Lower leg skin (tissue), 4 donors: ENCODE measurements at places on chromosomes 11 and 22. TPM values are rescaled to one million over a fixed set of nuclear protein-coding genes. Genes with fewer than 3 reads are reported as not detected.

DNA sequence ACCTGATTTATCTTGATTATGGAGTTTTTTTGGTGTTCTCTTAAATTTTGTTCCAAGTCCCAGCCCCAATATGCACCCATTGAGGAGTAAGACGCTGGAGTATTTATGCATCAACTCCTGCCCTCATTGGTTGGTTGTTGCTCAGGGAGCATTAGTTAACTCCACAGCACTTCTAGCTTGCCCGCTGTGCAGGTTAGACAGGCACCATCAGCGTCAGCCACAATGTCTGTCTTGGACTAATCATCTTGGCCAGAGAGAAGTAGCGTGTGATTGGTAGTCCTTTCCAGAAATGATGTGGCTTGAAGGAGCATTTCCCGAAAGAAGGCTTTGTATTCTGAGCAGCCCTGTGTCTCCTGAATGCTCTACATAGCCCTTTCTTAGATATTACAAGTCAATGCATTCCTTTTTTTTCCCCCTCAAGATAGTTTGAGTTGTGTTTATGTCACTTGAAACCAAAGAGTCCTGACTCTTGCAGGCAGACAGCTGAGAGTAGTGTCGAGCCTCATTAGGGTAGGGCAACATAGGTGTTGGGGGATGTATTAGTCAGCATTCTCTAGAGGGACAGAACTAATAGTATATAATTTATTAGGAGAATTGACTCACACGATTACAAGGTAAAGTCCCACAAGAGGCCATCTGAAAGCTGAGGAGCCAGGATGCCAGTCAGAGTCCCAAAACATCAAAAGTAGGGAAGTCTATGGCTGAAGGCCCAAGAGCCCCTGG lies 94.6 kb upstream of the RCN1 start:
- DNase-seq: no peak

DNA sequence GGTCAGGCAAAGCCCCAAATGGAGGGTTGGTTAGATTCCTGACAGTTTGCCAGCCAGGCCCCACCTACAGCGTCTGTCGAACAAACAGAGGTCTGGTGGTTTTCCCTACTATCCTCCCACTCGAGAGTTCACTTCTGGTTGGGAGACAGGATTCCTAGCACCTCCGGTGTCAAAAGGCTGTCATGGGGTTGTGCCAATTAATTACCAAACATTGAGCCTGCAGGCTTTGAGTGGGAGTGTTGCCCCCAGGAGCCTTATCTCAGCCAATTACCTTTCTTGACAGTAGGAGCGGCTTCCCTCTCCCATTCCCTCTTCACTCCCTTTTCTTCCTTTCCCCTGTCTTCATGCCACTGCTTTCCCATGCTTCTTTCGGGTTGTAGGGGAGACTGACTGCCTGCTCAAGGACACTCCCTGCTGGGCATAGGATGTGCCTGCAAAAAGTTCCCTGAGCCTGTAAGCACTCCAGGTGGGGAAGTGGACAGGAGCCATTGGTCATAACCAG lies 4.7 kb upstream of the TTC36 start:
- no peak for DNase-seq

DNA sequence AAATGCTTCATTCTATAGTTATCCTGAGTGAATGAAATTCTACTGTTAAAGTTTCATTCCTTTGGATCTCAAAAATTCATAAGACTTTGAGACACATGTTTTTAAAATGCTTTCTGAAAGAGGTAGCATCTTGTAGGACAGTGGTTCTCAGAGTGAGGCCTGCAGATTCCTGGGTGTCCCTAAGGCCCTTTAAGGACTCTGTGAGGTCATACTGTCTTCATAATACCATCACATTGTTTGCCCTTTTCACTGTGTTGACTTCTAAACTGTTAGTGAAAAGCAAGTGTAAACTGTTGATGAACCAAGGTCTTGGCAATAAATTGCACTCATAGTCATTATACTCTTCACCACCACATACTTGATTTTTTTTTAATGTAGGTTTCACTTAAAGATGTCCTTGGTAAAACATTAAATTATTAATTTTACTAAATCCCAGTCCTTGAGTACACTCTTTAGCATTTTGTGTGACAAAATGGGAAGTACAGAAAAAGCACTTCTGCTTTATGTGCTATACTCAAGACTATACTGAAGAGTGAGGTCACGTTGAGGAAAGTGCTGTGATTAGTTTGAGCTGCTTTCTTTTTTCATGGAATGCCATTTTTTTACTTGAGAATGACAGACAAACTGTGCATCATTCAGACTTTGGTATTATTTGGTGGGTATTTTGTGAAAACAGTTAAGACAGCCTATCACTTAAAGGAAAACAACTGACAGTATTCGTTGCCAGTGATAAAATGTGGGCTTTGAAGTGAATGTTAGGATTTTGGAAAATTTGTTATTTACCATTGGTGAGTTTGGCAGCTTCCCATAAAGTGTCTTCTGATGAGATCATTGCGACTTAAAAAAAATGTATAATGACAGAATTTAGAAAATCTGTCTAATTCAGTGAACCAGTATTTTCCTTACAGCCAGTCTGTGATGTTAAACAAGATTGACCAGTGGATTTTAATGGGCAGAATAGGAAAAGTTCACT lies 61.1 kb downstream of the SPECC1L start:
- no peak for DNase-seq

GRCh38 chr11:72189455-72190250 lies 2.3 kb upstream of the FOLR1 start:
- DNase-seq: no peak

- no peak for DNase-seq
Observed at GRCh38 chr22:42855211-42855610, 1.9 kb downstream of the ARFGAP3 start.

- no peak for DNase-seq
Observed at GRCh38 chr22:24141586-24141985, 39.7 kb upstream of the SUSD2 start.

DNA sequence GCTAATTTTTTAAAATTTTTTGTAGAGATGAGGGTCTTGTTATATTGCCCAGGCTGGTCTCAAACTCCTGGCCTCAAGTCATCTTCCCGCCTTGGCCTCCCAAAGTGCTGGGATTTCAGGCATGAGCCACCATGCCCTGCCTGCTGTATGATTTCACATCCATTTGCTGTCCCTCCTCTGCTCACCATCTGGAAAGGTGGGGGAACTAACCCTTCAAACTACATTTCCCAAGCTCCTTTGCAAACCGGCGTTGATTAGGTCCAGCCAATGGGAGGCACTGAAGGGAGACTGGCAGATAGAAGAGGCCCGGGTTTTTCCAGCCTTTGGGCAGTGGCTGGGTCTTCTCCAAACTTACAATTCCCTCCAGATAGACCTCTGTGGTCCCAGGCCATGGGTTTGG lies 19.3 kb downstream of the RFPL1 start:
- DNase-seq: no peak

- DNase-seq: no peak
Observed at GRCh38 chr11:22416462-22416861, 78.3 kb downstream of the SLC17A6 start.

- no peak for DNase-seq
Observed at GRCh38 chr11:132312161-132312560, 941.7 kb downstream of the NTM start.

DNA sequence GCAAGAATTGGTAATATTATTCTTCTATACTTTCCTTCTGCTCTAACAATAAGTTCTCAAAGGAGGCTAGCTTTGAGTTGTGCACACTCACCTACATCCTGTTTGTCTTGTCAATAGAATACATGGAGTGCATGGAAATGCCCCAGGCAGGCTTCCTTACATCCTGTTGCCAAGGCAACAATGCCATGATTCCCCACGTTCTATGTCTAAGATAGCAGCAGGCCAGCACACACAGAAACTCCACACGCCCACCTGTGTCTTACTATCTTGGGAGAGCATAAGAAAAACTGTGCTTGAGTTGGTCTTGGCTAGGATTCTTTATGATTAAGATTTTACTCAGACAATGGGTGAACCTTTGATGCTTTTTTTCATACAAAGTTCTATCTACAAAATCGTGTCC lies 379.2 kb downstream of the AASDHPPT start:
- no peak for DNase-seq

GRCh38 chr22:41540006-41540315 lies 4.3 kb downstream of the POLR3H start:
- DNase-seq: no peak

GRCh38 chr11:35518766-35519165 lies 6.7 kb downstream of the PAMR1 start:
- DNase-seq: no peak

GRCh38 chr22:47759909-47760308 lies 997.5 kb downstream of the TBC1D22A start:
- DNase-seq: no peak

GRCh38 chr11:86629045-86629706 lies 43.2 kb downstream of the ME3 start:
- DNase-seq: no peak

DNA sequence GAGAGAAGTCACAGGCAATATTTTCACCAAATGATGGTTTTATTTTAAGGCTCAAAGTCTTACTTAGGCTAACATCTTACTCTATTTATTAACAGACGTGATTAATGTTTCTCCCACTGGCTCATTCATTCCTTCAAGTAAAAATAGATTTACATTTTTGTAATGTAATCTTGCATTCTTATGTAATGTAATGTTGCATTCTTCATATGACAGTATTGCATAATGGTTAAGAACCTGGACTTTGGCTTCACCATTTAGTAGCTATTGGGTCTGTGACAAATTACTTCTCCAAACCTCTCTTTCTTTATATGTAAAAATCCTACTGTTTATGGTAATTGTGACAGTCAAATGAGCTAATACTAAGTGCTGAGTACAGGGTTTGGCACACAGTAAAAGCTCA lies 3.3 kb upstream of the DIXDC1 start:
- DNase-seq: no peak

GRCh38 chr11:115924744-115925567 lies 420.7 kb upstream of the CADM1 start:
- DNase-seq: no peak

DNA sequence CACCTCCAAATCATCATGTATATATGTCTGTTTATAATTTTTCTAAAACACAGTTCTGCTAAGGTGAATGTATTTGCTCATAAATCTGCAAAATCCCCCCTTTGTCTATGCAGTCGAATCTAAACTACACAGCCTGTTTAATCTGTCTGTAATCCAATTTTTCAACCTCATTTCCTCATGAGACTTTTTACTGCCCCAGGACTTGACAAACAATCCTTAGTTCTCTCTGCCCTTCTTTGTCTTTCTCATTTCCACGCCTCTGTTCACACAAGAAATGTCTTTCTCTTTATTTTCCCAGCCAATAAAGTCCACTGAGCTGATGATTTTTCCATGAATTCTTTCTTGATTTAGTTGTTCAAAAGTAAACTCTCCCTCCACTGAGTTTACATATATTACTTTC lies 1154.3 kb downstream of the FAM181B start:
- no peak for DNase-seq

- no peak for DNase-seq
Observed at GRCh38 chr22:29872144-29872893, 10.7 kb upstream of the MTMR3 start.

- DNase-seq: no peak
Observed at GRCh38 chr11:72773291-72773690, 20.6 kb downstream of the STARD10 start.

The DUSP8 gene
- 11.6 TPM for total RNA-seq

The OR52E8 gene
- total RNA-seq: not detected

The GAL gene
- 59.1 TPM for total RNA-seq

The OR56A1 gene
- total RNA-seq: 0.10 TPM

The SLC22A25 gene
- not detected for total RNA-seq

The NCF4 gene
- total RNA-seq: 5.5 TPM

The PGA5 gene
- not detected for total RNA-seq

The CD82 gene
- 95.4 TPM for total RNA-seq

The TBX10 gene
- total RNA-seq: not detected

The HORMAD2 gene
- total RNA-seq: not detected

The NLRP14 gene
- total RNA-seq: not detected
